Activated CD8-positive, alpha-beta memory T cell treated with anti-CD3 and anti-CD28 coated beads for 1 hour (primary cell): ENCODE measurements at places on chromosomes 3 and 15.

DNA sequence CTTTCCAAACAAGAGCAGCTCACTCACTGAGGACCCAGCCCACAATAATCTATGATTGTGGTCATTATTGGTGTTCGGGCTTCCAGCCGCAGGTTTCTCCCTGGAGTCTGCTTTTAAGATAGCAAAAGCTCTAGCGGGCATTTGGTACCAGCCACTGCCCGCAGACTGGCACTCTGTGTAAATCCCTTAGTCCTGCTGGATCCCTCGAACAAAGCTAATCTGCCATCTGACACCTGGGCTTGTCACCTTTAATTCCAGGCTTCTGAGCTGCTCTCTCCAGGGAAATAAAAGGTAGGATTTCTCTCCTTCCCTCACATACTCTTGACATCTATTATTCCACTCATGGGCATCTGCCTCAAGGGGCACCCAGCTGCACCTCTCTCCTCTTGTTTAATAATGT is 158.7 kb downstream of the PDCD6IP start:
- DNase-seq: no peak

DNA sequence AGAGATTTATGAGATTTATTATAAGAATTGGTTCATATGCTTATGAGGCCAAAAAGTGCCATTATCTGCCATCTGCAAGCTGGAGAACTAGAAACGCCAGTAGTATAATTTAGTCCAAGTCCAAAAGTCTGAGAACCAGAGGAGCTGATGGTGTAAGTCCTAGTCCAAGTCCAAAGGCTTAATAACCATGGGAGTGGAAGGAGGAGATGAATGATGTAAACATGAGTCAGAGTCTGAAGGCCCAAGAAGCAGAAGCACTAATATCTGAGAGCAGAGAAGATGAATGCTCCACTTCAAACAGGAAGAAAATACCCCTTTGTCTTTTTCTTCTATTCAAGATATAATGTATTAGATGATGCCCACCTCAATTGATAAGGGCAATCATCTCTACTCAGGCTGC is 185.7 kb downstream of the CGGBP1 start:
- no peak for DNase-seq

DNA sequence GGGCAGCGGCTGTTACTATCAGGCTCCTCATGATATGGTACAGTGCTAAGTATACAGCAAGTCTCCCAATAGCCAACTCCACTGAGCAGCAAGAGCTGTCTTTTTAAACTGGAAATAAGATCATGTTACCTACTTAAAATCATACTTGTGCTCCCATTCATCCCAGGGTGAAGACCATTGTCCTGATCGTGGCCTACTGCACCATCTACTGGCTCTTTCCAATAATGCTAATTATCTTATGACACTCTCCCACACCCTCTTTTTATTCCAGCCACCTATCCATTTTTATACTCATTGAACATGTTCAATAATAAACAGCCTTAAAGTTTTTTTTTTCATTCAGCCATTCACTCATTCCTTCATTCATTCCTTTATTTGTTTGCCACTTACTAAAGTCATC is 117.7 kb downstream of the GBE1 start:
- DNase-seq: no peak

GRCh38 chr3:60277361-60277800 is 973.9 kb downstream of the FHIT start:
- DNase-seq: no peak

DNA sequence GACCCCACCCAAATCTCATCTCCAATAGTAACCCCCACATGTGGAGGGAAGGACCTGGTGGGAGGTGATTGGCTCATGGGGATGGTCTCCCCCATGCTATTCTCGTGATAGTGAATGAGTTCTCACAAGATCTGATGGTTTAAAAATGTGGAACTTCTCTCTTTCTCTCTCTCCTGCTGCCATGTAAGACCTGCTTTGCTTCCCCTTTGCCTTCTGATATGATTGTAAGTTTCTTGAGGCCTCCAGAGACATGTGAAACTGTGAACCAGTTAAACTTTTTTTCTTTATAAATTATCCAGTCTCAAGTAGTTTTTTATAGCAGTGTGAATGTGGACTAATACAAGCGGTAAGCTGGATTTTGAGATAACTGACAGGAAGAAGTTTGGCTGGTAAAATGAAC is 60.3 kb upstream of the MBNL1 start:
- no peak for DNase-seq

DNA sequence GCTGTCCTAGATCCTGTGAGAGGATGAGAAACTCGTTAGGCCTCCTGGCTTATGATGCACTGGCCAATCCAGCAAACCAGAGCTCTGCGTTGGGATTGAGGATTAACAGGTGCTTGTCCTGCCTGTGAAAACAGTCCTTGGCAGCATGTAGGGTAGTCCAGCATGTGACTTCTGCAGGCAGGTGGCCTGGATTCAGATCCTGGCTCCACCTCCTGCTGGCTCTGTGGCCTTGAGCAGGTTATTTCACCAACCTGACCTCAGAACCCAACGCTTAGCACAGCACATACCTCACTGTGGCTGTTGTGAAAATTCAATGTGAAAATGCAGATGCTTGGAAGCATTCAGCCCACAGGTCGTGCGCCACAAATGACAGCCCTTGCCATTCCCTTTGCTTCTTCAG is 33.6 kb downstream of the PLA2G4D start:
- no peak for DNase-seq

GRCh38 chr3:194045289-194045688 is 90.7 kb upstream of the HES1 start:
- DNase-seq: no peak

GRCh38 chr15:85316244-85316934 is 64.0 kb upstream of the AKAP13 start:
- DNase-seq: no peak

- DNase-seq: no peak
Observed at GRCh38 chr3:74845081-74845480, 230.6 kb upstream of the CNTN3 start.

DNA sequence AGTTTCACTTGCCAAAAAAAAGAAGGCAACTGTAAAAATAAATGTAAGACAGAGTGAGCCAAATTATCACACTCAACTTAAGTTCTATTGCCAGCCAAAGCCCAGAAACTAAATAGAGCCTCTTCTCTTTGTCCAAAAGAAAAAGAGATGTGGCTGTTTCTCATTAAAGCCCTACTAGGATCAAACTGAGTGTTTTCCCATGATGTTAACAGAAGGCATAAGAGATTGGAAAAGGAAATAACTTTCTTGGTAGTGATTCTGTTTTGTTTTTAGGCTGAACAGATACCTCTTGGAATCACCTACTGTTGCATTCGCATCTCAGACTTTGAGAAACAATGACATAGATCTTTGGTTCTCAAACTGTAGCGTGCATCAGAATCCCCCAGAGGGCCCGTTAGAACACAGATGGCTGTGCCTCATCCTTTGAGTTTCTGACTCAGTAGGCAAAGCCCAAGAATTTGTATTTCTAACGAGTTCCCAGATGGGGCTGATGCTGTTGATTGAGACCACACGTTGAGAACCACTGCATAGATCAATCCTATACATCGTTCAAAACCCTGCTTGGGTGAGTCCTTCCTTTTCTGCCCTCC is 42.5 kb upstream of the SRGAP3 start:
- no peak for DNase-seq

DNA sequence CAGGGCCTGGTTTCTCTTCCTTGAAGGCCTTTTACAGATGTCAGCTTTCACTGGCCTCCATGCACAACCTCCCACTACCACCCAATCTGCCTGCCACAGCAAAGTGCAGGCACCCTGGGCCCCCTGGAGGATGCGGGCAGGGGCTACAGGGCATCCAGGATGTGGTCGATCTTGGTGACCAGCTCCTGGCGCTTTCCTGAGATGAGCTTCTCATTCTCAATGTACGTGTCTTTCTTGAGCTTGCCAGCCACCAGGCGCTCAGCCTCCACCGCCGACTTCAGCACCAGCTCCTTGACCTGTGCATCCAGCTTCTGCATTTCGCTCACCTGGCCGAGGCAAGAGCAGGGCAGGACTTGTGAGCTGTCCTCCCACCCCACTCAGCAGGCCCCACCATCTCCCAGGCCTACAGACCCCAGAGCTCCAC is 30.3 kb downstream of the RPN1 start:
- DNase-seq: no peak

DNA sequence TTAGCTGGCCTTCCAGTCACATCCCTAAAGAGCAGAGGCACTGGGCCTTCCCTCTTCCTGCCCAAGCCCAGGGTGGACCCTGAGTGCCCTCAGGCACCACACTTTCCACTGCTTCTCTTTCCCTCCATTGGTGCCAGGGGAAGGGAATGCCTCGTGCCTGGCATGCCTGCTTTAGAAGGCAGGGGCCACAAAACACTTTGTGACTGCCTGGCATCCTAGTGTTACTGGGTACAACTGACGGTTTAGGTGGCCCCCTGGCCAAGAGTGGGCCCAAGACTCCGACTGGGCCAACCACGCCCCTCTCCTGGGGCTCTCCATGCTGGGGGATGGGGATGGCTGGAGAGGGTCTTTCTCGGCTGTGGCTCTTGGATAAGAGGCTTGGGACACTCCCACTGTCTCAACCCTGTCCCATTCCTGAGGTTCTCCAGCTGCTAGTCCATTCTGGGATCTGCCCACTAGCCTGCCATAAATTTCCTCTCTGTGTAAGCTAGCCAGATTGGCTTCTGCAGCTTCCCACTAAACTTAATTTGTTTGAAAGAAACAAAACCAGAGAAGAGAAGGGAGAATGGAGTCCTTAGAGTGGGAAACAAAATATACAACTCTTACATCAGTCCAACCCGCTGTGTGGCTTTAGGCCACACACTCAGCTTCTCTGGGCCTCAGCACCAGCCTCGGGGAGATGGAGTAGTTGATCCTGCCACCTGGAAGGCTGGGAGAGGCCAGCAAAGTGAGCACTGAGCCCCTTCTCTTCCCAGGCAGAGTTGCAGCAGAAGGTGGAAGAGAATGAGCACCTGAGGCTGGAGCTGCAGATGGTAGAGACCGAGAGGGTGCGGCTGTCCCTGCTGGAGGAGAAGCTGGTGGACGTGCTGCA is 24.1 kb upstream of the GP9 start:
- DNase-seq: no peak

DNA sequence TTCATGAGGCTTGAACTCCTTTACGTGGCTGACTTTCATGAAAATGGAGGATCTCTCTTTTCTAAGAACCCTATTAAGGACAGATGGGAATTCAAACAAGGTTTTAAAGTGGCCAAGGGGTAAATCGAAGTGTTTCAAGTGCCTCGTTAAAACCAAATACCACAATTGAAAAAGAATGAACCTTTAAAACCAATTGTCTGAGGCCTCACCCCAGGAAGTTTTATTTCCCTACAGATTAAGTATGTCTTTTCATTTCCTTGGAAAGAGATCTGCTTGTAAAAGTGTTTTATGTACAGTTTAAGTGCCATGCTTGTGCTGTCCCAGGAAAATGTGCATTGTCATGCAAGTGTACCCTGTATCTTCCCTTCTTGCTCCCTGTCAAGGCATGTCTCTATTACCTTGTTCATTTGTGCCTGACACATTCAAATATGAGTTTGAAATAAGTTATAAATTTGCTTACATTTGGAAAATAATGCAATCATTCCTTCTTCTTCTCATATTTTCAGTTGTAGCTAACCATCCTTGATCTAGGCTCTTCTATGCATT is 138.7 kb downstream of the ZPLD1 start:
- DNase-seq: no peak

DNA sequence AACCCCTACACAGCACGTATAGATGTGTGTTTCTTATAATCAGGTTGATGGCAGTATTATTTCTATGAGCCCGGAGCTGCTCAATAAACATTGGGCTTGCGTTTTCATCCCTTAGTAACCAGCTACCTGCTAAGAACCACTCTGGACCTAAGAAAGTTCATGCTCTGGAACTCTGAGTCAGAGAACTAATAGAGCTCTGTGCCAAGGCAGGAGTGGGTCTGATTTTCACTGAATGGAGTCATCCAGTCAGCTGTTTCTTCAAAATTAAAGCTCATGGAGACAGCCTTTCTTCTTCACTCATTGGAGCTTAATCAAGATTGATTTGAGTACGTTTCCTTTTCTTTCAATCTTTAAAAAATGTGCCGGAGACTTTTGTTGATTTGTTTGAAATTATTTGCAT is 145.7 kb downstream of the BBX start:
- no peak for DNase-seq

DNA sequence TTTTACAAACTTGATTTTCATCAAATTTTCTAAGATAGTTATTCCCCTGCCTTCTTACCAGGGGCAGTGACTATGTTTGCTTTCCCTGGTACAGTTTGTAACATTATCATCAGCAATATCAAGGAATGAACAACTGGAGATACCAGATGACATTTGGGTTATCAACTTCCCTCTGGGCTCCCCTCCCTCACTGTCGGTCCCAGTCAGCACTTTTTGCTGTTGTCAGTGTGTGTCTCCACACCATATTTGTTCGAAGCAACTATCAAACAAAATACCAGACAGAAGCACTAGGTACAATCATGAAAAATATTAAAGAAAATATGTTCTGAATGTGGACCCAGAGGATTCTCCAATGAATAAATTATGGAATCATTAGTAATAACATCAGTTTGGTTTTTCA is 75.3 kb downstream of the PLOD2 start:
- DNase-seq: no peak

- DNase-seq: no peak
Observed at GRCh38 chr15:96457841-96458240, 127.3 kb downstream of the NR2F2 start.

DNA sequence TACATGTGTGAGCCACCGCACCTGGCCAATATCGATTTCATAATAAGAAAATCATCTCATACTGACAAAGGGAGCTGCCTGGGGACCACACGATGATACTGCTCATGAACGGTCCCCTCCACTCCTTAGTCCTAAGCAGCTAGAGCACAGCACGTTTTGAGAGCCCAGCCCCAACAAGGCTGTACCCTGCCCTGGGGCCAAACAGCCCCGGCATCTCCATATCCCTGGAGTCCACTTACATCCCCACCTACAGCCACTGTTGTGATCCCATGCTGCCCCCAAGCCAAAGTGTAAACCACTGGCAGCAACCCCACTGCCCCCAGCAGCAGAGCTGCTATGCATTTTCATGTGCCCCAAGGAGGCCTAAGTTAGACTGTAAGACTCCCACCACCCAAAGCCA is 52.8 kb downstream of the ADAM10 start:
- no peak for DNase-seq

- DNase-seq: no peak
Observed at GRCh38 chr15:77804210-77804609, 171.5 kb upstream of the LINGO1 start.

- no peak for DNase-seq
Observed at GRCh38 chr3:195249858-195250464, 21.0 kb downstream of the XXYLT1 start.

- no peak for DNase-seq
Observed at GRCh38 chr15:20358779-20359414, 182.7 kb downstream of the GOLGA6L6 start.

DNA sequence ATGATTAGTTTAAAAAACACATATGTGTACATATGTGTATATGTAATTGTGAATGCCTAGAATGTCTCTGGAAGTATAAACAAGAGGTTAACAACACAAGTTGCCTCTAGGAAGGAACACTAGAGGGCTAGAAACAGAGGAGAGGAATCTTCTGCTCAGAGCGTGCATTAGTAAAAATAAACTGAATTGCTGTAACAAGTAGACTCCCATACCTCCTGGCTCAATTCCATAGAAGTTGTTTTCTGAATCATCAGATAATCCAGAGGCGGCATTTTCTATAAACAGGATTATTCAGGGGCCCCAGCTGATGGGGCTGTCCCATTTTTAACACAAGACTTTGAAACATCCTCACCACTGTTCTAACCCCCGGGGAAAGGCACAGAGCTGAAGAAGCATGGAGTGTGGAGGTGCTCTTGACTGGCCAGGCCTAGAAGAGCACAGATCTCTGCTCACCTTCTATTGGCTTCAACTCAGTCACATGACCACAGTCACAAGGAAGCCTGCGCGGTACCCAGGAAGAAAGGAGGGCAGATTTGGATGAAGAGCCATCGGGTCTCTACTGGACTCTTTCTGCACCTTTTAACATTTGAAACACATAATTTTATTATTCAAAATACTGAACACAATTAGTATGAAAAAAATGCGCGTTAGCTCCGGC is 145.7 kb downstream of the TLE3 start:
- DNase-seq: no peak
